ENCODE measurements at places on chromosomes 5 and 9.
A peak's percentile ranks its signal among the peaks of the same experiment; 100 is the strongest.

GRCh38 chr5:6601816-6602215 is 31.0 kb downstream of the NSUN2 start:
- no peaks in the 10 kb centered on the region for H3K4me1 ChIP-seq
- H3K27me3 ChIP-seq, result no peaks in the 10 kb centered on the region
- no peak for DNase-seq
- no peak overlapping the region for H3K27ac ChIP-seq
- no peak overlapping the region for H3K4me3 ChIP-seq
- peaks cover 88% of the 10 kb centered on the region for H3K36me3 ChIP-seq

- no peaks in the 10 kb centered on the region for H3K36me3 ChIP-seq
- no peak overlapping the region for H3K4me3 ChIP-seq
- no peak for DNase-seq
- H3K4me1 ChIP-seq, result peaks cover 27% of the 10 kb centered on the region
Measured at GRCh38 chr5:14668181-14668591, 3.7 kb downstream of the OTULIN start.

GRCh38 chr5:142969624-142970439 is 199.7 kb downstream of the ARHGAP26 start:
- no peak for DNase-seq
- H3K27me3 ChIP-seq, result no peaks in the 10 kb centered on the region
- H3K4me1 ChIP-seq, result no peaks in the 10 kb centered on the region
- no peaks in the 10 kb centered on the region for H3K36me3 ChIP-seq

GRCh38 chr5:17879276-17879675 is 245.0 kb downstream of the TAF11L14 start:
- no peak overlapping the region for H3K27ac ChIP-seq
- no peak overlapping the region for H3K4me3 ChIP-seq
- H3K4me1 ChIP-seq, result no peaks in the 10 kb centered on the region
- H3K36me3 ChIP-seq, result no peaks in the 10 kb centered on the region
- H3K27me3 ChIP-seq, result no peaks in the 10 kb centered on the region
- DNase-seq, result no peak

GRCh38 chr5:132227485-132228240 is at the start of gene P4HA2:
TSS of gene P4HA2 (minus strand) at chr5:132227853. CDS start at chr5:132218626, 9,227 bp downstream.
- H3K36me3 ChIP-seq, result no peaks in the 10 kb centered on the region
- peak within 1 kb of the TSS; percentile 67 for H3K27ac ChIP-seq
- H3K4me3 ChIP-seq, result peak within 1 kb of the TSS; percentile 83
- H3K27me3 ChIP-seq, result no peaks in the 10 kb centered on the region

- H3K4me1 ChIP-seq, result no peaks in the 10 kb centered on the region
- H3K27ac ChIP-seq, result no peak overlapping the region
- peaks cover 86% of the 10 kb centered on the region for H3K36me3 ChIP-seq
- DNase-seq, result no peak
- H3K27me3 ChIP-seq, result no peaks in the 10 kb centered on the region
- H3K4me3 ChIP-seq, result no peak overlapping the region
Measured at GRCh38 chr5:10406651-10407050, 35.0 kb upstream of the ROPN1L start.
